Tibial nerve (tissue), 4 donors: ENCODE measurements at places on chromosomes 4 and X.
A peak's percentile ranks its signal among the peaks of the same experiment; 100 is the strongest.

- H3K36me3 ChIP-seq: no peaks in the 10 kb centered on the region
- no peaks in the 10 kb centered on the region for H3K27me3 ChIP-seq
- DNase-seq: no peak
- no peak overlapping the region for H3K4me3 ChIP-seq
Measured at GRCh38 chr4:89660444-89661172, 176.4 kb downstream of the SNCA start.

DNA sequence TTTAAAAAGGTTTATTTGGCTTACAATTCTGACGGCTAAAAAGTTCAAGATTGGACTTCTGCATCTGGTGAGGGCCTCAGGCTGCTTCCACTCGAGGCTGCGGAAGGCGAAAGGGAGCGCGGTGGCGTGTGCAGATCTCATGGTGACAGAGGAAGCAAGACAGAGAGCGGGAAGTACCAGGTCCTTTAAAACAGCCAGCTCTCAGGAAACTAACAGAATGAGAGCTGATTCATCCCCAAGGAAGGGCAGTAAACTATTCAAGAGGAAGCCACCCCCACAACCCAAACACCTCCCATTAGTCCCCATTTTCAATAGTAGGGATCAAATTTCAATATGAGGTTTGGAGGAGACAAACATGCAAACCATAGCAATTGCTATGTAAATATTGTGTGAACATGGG is 2144.2 kb upstream of the AGA start:
- no peak overlapping the region for H3K27ac ChIP-seq
- H3K27me3 ChIP-seq: no peaks in the 10 kb centered on the region
- H3K4me1 ChIP-seq: no peaks in the 10 kb centered on the region
- no peak overlapping the region for H3K4me3 ChIP-seq
- H3K36me3 ChIP-seq: no peaks in the 10 kb centered on the region

DNA sequence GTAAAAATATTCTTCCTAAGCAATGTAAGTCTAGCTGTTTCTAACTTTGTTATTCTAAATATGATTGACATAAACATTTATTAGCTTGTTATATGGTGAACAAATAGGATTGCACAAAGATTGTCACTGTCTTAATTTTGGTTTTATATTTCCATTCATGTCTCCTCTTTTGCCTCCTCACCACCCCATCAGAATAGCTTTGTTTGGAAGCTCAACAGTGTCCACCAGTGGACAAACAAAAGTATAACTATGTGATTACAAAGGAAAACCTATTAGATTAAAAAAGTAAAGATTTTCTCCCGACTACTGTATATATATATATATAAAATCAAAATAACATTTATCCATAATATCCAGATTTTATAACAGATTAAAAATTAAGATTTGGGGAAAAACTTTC is 468.2 kb downstream of the ZIC3 start:
- no peaks in the 10 kb centered on the region for H3K4me1 ChIP-seq
- H3K27ac ChIP-seq: no peak overlapping the region
- no peaks in the 10 kb centered on the region for H3K36me3 ChIP-seq
- H3K27me3 ChIP-seq: no peaks in the 10 kb centered on the region
- no peak overlapping the region for H3K4me3 ChIP-seq

- peak within 1 kb of the TSS; percentile 5 for H3K4me3 ChIP-seq
- H3K27me3 ChIP-seq: no peaks in the 10 kb centered on the region
- peak within 1 kb of the TSS; percentile 67 for H3K27ac ChIP-seq
- DNase-seq: no peak
- H3K36me3 ChIP-seq: no peaks in the 10 kb centered on the region
- peaks cover 16% of the 10 kb centered on the region for H3K4me1 ChIP-seq
Measured at GRCh38 chr4:38856524-38857337, at the start of gene TLR6. Gene TLR6, minus strand, starts transcription at chr4:38856817. Its CDS starts 27,344 bp downstream, at chr4:38829473.

GRCh38 chr4:26474551-26474950 is 15.7 kb downstream of the CCKAR start:
- no peak overlapping the region for H3K27ac ChIP-seq
- H3K4me1 ChIP-seq: no peaks in the 10 kb centered on the region
- DNase-seq: no peak
- H3K36me3 ChIP-seq: no peaks in the 10 kb centered on the region
- H3K27me3 ChIP-seq: no peaks in the 10 kb centered on the region

DNA sequence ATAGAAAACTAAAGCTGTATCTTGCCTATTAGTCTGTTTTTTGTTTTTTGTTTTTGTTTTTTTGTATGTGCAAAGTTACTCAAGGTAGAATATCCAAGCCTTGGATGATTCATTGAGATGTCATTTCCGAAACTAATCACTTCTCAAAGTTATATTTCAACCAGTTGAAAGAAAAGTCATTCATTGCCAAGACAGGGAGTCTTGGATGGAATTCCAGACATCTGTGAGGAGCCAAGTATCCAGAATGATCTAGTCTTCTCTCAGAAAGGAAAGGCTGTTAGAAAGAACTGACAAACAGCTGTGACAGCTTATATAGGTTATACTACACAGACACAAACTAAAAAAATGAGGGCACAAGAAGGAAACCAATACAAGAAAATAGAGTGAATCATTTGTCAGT is 141.1 kb upstream of the NDST3 start:
- no peak overlapping the region for H3K4me3 ChIP-seq
- H3K27me3 ChIP-seq: no peaks in the 10 kb centered on the region
- no peak overlapping the region for H3K27ac ChIP-seq
- H3K36me3 ChIP-seq: no peaks in the 10 kb centered on the region
- H3K4me1 ChIP-seq: no peaks in the 10 kb centered on the region
- no peak for DNase-seq

DNA sequence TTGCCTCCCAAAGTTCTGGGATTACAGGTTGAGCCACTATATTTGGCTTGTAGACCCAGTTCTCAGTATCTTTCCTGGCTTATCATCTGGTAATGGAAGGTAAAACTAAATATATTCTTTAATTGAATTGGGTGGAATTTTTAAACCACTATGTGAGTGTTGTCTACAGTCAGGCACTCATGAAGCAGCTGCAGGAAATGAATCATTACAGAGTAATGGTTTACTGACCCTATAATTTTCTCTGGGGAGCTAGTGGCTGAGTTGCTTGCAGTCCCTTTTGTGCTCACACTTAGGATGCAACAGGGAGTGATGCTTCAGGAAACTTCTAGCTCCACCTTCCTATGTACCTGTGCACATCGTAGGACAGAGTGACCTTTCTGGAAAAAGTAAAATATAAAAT is 4.1 kb upstream of the UGT2B7 start:
- H3K4me1 ChIP-seq: no peaks in the 10 kb centered on the region
- no peak overlapping the region for H3K4me3 ChIP-seq
- no peak overlapping the region for H3K27ac ChIP-seq
- no peaks in the 10 kb centered on the region for H3K36me3 ChIP-seq
- H3K27me3 ChIP-seq: no peaks in the 10 kb centered on the region

DNA sequence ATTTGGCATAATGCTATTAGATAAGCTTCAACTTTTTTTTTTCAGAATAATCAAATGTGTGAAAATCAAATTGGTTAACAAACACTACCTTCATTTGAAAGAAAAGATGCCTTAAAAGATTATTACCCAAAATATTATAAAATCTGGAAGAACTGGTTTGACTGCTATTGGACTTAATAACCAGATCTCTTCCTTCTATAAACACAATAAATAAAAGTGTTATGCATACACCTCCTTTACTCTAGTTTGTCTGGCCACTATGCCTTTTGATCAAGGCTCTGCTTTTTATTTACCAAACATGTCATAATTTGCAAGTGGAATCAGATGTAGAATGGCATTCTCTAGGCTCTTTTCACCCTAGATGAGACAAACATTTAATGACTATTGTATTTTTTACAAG is 897.3 kb upstream of the EPHA5 start:
- no peak overlapping the region for H3K27ac ChIP-seq
- H3K27me3 ChIP-seq: no peaks in the 10 kb centered on the region
- H3K36me3 ChIP-seq: no peaks in the 10 kb centered on the region
- no peak for DNase-seq
- H3K4me3 ChIP-seq: no peak overlapping the region
- no peaks in the 10 kb centered on the region for H3K4me1 ChIP-seq

DNA sequence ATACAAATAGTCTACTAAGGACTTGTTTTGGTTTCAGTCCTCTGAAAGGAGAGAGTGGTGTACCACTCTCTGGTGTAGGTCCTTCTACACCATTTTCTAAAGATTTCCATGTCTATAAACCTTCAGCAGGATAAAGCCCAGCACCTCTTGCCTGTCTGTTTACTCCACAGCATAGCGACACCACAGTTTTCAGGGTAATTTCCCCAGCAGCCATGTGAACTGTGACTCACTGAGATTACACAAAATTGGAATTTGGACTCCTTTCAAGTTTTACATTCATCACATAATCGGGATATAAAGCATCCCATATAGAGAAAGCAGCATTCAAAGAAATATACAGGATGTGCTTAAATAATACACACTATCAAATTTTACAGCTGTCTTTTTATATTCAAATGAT is 229.6 kb downstream of the PRDM5 start:
- H3K4me1 ChIP-seq: no peaks in the 10 kb centered on the region
- H3K27ac ChIP-seq: no peak overlapping the region
- H3K4me3 ChIP-seq: no peak overlapping the region
- no peaks in the 10 kb centered on the region for H3K36me3 ChIP-seq
- no peak for DNase-seq

DNA sequence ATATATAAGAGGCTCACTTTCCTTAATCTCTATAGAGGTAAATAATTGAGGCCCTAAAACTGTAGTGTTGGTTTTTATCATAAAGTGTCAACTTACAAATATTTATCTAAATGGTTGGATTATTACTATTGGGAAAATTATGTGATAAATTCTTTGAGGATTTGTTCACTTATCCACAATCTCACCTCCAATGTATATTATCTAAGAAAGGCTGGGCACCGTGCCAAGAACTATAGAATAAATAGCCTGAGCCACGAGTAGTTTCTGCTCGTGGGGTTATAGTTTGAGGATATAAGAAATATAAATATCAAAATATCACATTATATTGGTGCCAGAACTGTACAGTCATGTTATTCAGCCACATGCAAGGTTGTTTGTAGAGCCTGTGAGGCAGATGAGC is 177.9 kb downstream of the VEGFC start:
- no peaks in the 10 kb centered on the region for H3K36me3 ChIP-seq
- H3K4me1 ChIP-seq: no peaks in the 10 kb centered on the region
- no peaks in the 10 kb centered on the region for H3K27me3 ChIP-seq

- no peak overlapping the region for H3K4me3 ChIP-seq
- no peak for DNase-seq
- H3K36me3 ChIP-seq: no peaks in the 10 kb centered on the region
- no peaks in the 10 kb centered on the region for H3K27me3 ChIP-seq
- no peak overlapping the region for H3K27ac ChIP-seq
Measured at GRCh38 chr4:37936889-37937498, 23.2 kb upstream of the PTTG2 start.
